ENCODE measurements at places on chromosomes 6 and 20.
A peak's percentile ranks its signal among the peaks of the same experiment; 100 is the strongest.

DNA sequence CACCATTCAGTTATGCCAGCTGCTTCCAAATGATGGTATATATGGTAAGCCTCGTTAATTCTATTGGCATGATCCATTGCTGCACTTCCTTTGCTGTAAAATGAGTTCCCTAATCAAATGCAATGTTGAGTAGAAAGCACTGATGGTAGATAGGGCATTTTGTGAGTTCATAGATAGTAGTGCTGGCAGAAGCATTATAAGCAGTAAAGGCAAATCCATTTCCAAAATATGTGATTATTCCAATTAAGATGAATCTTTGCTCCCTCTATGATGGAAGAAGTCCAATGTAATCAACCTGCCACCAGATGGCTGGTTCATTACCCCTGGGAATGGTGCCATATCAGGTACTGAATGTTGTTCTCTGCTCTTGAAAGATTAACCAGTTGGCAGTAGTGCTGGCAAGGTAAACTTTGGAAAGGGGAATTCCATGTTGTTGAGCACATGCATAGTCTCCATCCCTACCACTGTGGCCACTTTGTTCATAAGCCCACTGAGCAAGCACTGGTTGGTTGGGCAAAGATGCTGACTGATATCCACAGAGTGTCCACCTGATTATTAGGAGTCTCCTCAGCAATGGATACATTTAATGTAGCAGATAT lies 5.6 kb upstream of the TBPL1 start:
- no peak for DNase-seq

DNA sequence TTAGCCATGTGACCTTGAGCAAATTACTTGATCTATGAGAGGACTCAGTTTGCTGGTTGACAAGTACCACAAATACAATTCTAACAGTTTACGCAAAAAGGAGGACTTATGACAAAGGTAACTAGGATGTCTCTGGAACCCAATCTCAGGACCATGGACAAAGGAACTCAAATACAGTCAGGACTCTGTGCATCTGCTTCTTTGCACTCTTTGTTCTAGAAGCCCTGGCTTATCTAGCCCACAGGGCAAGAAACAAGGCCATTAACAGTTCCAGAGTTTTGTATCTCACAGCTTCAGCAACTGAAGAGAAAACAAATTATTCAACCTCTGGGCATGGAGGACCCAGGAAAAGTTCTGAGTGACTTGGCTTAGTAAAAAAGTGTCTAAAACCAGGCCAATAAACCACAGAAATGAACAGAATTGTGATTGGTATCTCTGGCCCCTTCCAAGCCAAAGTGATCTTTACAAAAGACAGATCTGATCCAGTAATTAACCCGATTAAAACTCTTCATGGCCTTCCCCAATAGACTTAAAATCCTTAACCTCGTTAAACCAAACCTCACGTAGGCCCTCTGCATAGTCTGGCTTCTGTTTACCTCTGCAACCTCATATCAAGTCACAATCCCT lies 5.9 kb downstream of the WASF1 start:
- no peak for DNase-seq

DNA sequence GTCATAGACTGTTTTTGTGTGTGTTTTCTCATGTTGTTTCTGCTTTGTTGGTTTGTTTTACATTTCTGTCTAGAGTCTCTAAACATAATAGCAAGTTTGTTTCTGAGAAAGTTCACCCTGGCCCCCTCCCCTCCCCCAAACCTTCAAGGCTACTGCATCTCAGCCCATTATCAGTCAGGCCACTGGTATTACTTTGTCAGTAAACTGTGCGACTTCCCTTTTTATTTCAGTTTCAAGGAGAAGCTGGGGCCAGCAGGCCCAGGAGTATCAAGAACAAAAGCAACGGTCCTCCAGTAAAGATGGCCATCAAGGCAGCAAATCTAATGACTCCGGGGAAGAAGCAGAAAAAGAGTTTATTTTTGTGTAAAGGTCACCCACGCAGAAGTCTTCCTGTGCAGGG lies 32.8 kb upstream of the SCGN start:
- DNase-seq, result no peak

GRCh38 chr6:34157236-34157830 lies 11.4 kb upstream of the GRM4 start:
- DNase-seq, result no peak

- peak; percentile 27 for DNase-seq
Measured at GRCh38 chr6:35318196-35319171, 20.9 kb downstream of the DEF6 start.

GRCh38 chr6:35686873-35687555 lies 1.7 kb downstream of the FKBP5 start:
- no peak for DNase-seq

DNA sequence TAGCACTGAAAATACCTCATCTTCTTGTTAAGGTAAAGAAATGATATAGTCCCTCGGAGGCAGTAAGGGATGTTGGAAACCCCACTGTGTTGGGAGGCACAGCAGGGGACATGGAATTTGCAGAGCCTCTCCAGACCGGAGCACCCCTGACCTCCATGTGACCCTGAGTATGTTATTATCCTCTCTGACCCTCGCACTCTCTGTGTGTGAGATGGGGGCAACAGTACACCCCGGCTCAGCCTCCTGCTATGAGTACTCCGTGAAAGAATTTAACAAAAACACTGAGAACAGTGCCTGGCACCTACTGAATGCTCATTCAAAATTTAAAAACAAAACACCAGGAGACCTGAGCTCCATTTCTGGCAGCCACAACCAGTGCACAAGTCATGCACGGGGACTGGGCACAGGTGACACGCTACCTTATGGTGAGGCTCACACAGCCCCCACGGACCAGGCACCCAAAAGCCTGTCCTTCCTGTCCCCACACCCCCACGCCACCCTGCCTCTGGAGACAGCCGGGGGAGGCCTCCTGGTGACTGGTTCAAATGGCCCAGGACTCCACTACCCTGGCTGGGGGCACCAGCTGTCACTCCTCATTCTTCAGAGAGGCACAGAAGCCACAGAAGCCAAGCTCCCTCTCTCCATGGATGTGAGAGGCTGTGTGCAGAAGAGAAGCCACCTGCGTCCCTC lies 6.1 kb downstream of the NINL start:
- no peak for DNase-seq

DNA sequence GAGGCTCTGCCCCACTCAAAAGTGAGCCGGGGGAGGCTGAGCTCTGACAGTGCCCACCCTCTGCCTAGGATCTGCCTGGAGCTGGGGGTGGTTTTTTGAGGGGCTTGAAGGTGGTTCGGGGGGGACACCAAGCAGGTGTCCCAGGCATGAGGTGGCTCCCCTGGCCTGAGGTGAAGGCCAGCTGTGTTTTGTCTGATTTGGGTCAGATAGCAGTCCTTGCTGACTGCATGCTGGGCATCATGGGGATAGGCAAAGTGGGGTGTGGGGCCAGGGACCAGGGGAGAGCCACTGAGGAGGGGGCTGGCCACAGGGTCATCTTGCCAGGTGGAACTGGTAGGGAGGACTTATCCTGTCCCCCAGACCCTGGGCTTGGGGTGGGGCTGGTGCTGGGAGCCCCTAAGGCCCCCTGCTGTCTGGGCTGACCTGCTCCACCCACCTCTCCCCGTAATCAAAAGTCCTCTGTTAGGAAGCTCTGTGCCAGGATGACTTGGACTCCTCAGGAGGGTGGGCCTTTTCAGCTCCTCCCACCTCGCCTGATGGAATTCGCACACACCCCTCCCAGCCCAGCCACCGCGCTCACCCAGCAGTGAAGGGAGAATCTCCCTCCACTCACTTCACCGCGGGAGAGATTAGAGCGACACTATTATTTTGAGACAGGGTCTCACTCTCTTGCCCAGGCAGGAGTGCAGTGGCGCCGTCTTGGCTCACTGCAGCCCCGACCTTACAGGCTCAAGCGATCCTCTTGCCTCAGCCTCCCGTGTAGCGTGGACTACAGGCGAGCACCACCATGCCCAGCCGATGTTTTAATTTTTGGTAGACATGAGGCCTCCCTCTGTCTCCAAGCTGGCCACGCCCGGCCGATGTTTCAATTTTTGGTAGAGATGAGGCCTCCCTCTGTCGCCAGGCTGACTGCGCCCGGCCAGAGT lies 1.5 kb upstream of the COL9A3 start:
- DNase-seq, result no peak

GRCh38 chr6:35706468-35706867 lies 17.8 kb upstream of the FKBP5 start:
- DNase-seq, result no peak

GRCh38 chr20:50344232-50345071 lies 153.8 kb downstream of the CEBPB start:
- no peak for DNase-seq

DNA sequence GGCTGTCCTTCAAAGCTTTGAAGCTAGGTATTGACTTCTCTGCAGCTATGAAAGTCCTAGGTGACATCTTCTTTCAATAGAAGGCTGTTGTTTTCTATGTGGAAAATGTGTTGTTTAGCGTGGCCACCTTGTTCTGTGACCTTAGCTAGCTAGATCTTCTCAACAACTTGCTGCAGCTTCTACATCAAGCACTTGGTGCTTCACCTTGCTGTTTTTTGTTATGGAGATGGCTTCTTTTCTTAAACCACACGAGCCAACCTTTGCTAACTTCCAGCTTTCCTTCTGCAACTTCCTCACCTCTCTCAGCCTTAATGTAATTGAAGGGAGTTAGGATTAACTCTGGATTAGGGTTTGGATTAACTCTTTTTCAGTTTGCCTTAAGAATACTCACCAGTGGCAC lies 128.6 kb upstream of the MMS22L start:
- no peak for DNase-seq

DNA sequence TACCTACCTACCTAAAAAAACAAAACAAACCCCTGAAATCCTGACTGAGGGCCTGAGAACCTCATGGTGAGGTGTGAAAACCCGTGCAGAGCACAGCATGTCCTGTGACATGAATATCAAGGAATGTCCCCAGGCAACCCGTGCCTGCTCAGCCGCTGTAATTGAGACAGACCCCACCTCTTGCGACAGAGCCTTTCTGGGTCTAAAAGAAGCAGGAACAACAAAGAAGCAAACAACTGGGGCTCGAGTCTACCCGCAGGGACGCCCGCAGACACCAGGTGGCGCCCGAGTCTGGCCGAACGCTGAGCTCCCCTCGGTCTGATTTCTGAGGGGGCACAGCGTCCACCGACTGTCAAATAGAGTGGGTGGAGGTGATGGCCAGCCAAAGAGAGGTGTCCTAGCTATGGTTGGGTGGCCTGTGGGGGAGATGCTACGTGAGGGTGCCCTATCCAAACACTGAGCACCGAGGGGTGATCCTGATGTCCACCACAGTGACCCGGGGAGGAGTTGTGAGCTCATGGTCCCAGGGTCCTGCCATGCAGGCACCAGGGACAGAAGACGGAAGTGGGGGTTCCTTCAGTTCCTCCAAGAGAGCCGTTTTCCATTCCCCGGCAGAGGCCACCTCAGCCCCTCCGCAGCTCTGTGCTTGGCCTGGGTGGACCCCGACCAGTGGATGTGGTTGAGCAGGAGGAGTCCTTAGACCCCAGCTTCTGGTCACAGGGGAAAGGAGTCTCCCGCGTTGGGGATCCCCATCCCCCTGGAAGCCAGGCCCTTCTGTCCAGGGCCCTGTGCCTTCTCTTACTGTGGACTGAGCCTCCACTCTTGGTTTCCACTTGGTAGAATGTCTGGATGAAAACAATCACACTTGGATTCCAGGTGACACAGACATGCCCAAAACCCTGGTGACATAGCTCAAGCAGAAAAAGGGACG lies 268.2 kb downstream of the CDC5L start:
- no peak for DNase-seq

GRCh38 chr6:144919560-144919959 lies 634.4 kb downstream of the UTRN start:
- DNase-seq, result no peak

GRCh38 chr20:373171-373890 lies 7.2 kb upstream of the TRIB3 start:
- DNase-seq, result no peak

GRCh38 chr6:143575901-143576426 lies 64.4 kb upstream of the FUCA2 start:
- DNase-seq, result no peak

DNA sequence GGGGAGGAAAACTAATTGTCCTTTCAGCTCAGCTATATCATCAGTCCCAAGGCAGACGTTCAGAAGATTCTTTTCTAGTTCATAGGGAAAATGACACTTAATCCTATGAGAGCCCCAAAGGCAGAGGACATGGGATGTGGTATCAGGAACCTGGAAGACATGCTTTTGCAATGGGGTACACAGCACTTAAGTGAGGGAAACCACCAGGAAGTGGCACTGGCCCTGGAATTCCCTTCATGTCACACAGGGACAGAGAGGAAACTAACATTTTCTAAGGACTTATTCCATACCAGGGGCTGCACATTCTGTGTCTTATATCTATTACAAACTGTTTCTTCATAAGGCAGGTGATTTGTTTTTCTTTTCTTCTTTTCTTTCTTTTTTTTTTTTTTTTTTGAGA lies 28.2 kb downstream of the VPS52 start:
- no peak for DNase-seq

DNA sequence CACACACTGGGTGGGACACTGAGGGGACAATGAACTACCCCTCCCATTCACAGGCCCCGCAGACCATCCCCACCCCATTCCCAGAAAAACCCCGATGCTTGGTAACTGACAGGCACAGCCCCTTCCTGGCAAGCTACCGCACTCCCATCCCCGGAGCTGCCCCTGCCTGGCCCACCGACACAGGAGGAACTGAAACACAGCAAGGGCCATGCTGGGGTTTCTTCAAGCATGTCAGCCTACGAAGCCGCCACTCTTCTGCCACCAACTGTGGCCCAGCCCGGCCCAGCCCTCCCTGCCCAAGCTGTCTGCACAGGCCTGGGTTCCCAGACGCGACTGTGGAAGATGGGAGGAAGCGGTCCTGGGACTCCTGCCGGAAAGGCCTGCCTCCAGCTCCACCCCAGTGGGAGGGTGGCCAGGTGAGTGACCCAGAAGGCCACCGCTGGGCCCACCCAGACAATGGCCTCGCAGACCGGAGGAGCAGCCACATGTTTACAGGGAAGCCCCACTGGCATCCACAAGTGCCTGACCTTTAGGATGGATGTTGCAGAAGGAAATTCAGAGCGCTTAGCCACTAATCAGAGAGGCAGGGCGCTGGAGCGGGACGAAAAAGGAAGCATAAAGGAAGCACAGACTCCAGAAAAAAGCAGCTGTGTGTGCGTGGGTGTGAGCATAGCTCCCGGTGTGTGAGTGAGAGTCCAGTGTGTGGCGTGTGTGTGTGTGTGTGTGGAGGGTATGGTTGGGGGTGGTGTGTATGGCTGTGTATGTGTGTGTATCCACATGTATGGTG lies 91.6 kb downstream of the PRND start:
- no peak for DNase-seq

DNA sequence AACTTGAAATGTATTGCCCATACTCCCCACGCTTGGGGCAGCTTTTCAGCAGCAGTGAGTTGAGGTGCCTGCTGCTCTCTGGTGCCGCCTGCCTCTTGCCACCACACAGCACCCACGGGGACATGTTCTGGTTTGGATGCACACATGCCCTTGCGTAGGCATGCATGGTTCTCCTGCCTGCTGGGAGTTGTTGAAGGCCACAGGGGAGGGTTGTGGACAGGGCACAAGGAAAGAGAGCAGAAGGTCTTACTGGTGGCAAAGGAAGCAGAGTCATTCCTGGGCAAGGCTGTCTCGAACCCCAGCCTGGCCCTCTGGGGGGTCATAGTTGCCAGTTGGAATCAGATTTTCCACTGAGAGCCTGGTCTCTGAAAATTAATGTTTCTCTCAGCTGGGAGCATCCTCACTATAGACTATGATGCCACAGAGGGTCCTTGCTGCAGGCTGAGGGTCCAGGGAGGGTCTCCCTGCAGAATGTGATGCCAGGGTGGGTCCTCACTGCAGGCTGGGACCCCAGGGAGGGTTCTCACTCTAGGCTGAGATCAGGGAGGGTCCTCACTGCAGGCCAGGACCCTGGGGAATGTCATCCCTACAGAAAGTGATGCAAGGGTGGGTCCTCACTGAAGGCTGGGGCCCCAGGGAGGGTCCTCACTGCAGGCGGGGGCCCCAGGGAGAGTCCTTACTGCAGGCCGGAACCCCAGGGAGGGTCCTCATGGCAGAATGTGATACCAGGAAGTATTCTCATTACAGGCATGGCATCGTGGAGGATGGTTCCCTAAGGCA lies 59.2 kb downstream of the TOX2 start:
- DNase-seq, result no peak
